ENCODE measurements at places on chromosomes 1 and 21.

GRCh38 chr1:50700214-50700613 lies 259.9 kb downstream of the FAF1 start:
- no peak for DNase-seq

DNA sequence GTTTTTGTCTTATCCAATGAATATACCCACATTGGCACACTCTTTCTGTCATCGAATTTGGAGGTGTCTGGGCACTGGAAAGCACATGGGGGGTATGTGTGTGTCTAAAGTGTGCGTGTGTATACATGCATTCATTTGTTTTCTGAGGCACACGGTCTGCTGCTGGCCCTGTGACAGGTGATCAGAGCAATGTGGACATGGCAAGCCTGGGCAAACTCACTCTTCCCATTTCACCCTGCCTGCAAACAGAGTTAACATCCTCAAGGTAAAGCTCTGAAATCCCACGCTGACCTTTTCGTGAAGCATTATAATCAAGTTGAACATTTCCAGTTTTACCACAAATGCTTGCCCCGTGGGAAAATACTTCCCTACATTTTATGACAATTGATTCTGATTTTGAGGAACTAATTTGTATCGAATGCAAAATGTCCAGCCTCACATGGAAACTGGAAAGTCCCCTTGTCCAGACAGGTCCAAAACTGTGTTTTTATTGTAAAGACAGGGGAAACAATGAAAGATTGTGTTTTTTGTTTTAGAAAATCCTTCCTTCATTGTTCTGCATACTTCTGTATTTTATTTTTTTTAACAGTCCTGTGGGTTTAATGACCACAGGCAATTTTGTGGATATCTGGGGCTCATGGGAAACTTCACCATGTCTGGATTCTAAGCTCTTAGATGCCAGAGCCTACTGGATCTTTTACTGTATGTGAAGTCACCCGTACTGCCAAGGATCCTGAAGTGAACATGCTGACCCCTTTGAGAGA lies 160.9 kb downstream of the PBX1 start:
- DNase-seq: no peak

DNA sequence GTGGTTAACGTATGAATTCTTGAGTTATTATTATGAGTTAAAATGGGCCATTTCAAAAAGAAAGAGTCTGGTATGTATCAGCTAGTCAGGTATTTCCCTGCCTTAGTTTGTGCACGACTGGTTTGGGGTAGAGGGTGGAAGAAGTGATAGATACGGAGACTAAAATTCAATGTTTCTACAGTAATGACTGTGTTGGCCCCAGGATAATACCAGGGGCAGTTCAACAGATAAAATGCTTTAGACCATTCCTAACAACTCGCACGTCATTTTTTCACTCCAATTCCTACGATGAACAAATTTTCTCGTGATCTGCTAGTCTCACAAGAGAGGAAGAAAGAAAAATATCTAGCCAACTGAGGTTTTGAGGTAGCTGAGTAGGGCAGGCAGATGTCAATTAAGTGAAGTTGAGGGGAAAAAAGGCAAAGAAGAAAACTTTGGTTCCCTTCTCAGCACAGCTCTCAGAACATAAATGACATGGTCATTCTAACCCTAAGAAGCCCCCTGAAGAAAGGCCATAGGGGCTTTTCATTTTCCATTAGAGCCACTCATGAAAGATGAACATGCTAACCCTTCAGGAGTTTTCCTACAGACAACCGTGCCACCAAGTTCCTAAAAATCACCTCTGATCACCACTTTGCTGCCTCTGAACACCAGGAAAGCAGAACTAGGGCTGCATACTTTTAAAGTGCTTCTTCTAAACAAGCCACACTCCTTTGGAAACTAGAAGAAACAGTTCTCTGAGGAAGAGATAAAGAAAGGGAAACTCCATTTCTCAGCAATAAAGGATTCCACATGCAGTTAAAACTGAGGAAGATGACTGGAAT lies 5.6 kb downstream of the MCOLN2 start:
- no peak for DNase-seq

GRCh38 chr1:54742282-54742681 lies 22.0 kb downstream of the PARS2 start:
- DNase-seq: peak; percentile 22

- no peak for DNase-seq
These were observed 21.8 kb downstream of the MMEL1 start for GRCh38 chr1:2611031-2611501.

GRCh38 chr1:179091691-179092165 lies 9.9 kb downstream of the TOR3A start:
- DNase-seq: peak; percentile 45

GRCh38 chr21:38417726-38418125 lies 80.6 kb downstream of the ERG start:
- no peak for DNase-seq

DNA sequence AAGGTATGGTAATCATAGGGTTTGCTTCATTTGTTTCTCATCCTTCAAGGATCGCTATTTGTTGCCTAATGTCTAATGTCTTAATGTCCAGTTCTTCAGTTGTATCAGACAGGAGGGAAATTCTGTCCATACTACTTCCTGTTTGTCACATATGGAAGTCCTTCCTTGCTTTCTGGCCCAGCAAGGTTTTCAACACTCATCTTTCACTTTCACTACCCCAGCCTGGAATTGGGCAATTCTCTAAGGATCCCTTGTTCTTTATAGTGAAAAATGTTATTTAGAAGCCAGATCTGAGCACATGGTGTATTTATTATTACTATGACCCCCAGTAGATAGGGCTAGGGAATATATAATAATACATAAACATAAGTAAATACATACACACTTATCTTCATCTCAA lies 50.6 kb upstream of the SLC35A3 start:
- DNase-seq: no peak

DNA sequence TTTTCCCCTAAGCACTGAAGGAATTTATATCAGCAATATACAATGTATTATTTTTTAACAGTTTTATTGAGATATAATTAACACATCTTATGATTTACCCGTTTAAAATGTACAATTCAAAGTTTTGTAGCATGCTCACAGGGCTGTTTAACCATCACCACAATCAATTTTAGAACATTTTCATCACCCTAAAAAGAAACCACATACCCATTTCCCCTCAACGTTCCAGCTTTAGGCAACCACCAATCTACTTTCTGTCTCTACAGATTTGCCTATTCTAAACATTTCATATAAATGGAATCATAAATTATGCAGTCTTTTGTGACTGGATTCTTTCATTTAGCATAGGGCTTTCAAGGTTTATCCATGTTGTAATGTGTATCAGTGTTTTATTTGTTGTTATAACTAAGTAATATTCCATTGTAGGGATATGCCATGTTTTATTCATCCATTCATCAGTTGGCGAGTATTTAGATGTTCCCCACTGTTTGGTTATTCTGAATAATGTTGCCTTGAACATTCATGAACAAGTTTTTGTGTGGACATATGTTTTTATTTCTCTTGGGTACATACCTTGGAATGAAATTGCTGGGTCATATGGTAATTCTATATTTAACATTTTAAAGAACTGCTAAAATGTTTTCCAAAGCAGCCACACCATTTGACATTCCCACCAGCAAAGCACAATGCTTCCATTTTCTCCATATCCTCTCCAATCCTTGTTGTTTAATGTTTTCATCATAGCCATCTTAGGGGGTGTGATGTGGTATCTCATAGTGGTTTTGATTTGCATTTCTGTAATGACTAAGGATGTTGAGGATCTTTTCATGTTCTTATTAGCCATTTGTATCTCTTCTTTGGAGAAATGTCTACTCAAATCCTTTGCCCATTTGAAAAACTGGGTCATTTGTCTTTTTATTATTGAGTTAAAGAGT lies 188.5 kb downstream of the TM2D1 start:
- no peak for DNase-seq

- no peak for DNase-seq
These were observed 6.8 kb upstream of the ZBTB40 start for GRCh38 chr1:22444856-22445255.

GRCh38 chr1:226921504-226921903 lies 18.6 kb upstream of the COQ8A start:
- no peak for DNase-seq

- peak; percentile 87 for DNase-seq
These were observed 217.4 kb upstream of the KCNK2 start for GRCh38 chr1:214864896-214865688.

DNA sequence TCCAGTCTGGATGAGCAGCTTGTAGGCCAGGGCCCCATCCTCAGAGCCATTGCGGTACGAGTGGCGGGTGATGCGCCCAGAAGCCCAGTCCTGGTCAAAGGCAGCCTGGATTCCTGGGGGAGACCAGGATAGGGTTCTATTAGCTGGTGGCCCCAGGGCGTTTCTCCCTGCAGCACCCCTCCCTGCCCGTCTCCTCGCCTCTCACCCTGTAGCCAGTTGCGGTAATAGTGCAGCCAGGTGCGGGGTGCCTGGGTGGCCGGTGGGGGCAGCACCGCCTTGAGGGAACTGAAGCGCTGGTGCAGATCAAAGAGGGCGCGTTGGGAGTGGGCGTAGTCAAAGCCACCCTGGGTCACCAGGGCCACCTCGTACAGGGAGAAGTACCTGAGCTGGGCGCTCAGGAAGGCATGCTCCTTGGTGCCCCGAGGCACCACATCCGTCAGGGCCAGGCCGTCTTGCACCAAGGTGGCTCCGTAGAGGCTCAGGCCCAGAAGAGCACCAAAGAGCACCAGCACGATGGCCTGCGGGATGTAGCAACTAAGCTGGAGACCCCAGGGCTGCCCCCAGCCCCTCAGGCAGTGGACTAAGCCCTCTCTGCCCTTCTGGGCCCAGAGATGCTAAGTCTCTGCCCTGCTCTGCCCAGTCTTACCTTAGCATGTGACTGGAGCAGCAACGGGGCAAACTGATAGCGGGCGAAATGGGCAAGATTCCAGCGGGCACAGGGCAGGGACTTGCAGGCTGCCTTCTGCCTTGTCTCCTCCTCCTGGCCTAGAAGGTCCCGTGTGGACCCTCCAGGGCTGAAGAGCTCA lies 15.7 kb downstream of the PTCH2 start:
- DNase-seq: no peak

- no peak for DNase-seq
These were observed 106.4 kb downstream of the CRB1 start for GRCh38 chr1:197374428-197374827.

DNA sequence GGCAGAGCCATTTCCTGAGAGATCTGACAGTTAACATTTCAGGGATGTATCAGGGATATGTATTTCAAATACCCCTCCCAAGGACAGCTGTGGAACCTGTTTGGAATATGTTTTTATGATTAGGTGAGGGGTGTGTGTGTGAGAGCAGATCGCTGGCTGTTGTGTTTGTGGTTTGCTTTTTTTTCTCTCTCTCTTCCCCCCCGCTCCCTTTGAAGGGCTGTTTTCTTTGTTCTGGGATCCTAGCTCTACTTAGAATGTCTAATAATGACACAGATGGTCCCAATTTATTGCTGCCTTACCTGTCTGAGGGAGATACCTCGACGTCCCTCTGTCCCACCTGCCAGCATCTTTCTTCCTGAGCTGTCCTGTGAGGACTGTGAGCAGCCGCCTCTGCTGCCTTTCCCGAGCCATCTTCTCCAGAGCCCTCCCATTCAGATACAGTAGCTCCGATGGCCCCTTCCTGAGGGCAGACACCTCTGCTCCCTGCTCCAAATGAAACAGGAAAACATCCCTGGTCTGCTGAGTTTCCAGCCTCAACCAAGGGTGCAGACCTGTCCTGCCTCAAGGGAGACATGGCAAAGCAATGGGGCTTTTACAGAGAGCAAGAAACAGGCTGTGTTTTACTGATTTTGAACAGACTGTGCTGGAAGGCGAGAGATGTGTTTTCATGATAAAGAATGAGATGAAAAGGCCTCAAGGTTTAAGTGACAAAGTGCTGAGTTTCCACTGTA lies 138.0 kb upstream of the TNR start:
- DNase-seq: no peak

GRCh38 chr1:25688390-25689119 lies 72.0 kb downstream of the MAN1C1 start:
- peak; percentile 82 for DNase-seq

- DNase-seq: no peak
These were observed 135.5 kb upstream of the ERRFI1 start for GRCh38 chr1:8161546-8162105.

- no peak for DNase-seq
These were observed 8.8 kb upstream of the ID3 start for GRCh38 chr1:23567996-23568607.

GRCh38 chr1:228101994-228102790 lies 933 bp downstream of the C1orf35 start:
- DNase-seq: no peak

GRCh38 chr1:192489047-192489446 lies 86.5 kb upstream of the RGS1 start:
- peak; percentile 90 for DNase-seq

Data from fibroblast of skin of abdomen (primary cell).